ENCODE measurements at places on chromosomes 13 and 19.

DNA sequence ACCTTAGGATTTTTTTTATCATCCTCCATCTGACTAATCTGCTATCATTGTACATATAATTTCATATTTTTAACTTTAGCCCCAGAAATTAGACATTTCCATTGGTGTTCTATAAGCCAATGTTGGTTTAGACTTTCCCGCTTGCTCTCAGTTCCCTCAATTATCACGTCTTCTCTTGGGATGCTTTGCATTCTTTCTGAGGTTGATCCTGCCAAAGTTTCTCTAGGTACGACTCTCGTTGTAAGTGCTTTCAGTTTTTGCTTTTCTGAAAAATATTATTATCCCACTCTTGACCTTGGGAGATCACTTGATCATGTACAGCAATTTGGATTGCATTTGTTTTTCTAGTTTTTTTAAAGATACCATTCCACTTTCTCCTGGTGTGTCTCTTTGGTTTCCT lies 270.2 kb downstream of the IRS2 start:
- no peak for DNase-seq

- peak; percentile 72 for DNase-seq
Observed at GRCh38 chr19:2618611-2619010, 83.9 kb downstream of the GNG7 start.

DNA sequence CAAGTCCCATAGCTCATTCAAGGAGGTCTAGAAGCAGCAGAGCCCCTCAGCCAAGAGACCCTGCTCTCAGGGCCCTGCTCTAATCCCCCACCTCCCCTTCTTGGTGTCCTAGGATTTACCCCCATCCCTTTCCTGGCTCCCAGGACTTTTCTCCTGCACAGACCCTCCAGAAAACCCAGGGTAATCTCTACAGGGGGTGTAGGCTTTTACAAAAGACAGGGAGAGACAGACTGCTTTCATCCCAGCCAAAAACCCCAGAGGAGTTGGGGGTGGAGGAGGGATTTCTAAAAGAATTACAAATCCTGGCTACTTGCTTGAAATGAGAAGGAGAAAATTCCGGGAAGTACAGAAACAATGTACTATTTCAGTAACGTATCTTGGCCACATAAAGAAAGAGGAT lies 133.3 kb downstream of the TNFSF13B start:
- DNase-seq: no peak

- no peak for DNase-seq
Observed at GRCh38 chr13:110509478-110509926, 52.0 kb downstream of the RAB20 start.

GRCh38 chr13:107866032-107866940 lies 349.1 kb downstream of the LIG4 start:
- DNase-seq: no peak

DNA sequence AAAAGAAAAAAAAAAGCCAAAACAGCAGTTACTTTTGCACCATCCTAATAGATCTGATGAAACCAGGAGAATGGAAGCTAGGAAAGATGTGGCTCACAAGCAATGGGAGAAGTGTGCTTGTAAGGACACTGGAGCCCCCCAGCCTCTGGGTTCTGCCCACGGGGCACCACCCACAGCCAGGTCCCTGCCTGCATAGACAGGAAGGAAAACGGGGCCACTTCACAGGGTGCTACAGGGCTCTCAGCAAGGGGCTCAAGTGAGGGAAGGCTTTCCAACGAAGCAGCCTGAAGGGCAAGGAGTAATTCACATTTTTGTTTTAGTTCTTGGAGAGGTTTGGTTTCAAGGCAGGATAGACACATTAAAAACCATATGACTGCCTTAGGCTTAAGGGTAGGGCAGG lies 42.7 kb downstream of the BRD4 start:
- DNase-seq: no peak

Data from stimulated activated CD4-positive, alpha-beta T cell treated with anti-CD3 and anti-CD28 coated beads, Interleukin-1b, Interleukin-23, amount 100 ng/mL, for 1 hour (primary cell).